Activated naive CD8-positive, alpha-beta T cell treated with anti-CD3 and anti-CD28 coated beads for 36 hours (primary cell): ENCODE measurements at places on chromosomes 6 and 20. TPM values are rescaled to one million over a fixed set of nuclear protein-coding genes. Genes with fewer than 3 reads are reported as not detected.

GRCh38 chr20:57592263-57593092, 27.7 kb downstream of the ZBP1 start:
- no peak for DNase-seq

DNA sequence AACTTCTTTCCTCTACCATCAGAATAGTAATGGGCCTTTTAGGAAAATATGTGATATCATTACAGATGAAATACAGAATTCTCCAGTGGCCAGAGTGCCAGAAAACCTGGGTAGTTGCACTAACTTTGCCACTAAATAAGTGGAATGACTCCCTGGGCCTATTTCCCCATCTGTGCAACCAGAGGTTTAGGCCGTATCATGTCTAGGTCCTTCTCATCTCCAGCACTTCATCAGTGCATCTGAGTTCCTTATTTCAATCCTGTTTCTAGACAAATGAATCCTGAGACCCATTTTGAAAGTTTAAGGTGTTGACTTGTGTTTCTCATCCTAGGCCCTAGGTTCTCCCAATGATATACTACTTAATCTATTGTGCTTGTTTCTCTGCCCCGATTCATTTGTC, 236.2 kb downstream of the CD83 start:
- no peak for DNase-seq

GRCh38 chr20:39479196-39479810, 517.2 kb downstream of the DHX35 start:
- no peak for DNase-seq

DNA sequence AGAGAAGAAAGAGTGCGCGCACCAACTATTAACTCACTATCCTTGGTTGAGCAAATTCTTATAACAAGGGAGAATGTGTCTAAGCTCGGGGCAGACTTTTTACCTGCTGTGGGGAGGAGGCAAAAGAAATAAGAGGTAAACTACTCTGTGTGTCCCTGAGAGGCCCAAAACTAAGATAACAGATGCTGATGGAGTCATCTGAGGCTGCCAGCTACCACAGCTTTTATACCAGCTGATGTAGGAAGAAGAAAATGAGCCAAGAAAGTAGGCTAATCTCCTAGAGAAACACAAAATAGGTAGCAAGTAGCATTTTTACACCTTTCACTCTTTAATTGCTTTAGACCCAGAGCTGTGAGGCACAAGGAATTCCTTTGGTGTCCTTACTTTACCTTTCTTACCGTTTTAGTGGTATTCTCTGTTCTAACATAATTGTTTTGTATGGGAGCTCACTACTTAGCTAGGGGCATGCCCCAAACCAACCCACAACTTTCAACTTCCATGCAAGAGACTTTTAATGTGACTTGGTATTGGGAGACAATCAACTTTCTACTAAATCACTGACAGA, 27.8 kb upstream of the PIM1 start:
- DNase-seq: no peak

DNA sequence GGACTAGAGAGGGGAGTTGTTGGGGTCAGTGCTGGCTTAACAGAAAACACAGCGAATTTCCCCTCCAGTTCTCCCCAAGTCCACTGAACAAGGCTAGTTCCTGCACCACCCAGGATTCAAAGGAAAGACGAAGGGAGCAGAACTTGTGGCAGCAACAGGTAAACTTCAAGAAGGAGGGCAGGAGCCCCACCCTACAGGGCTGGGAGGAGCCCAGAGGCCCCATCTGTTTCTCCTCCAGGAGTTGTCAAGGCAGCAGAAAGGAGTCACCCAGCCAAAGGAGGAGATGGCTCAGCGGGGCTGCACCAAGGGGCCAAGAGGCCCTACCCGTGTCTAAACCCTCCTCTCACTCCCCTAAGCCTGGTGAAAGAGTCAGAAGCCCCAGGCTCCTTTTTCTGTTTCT, 1.7 kb downstream of the SAPCD1 start:
- DNase-seq: no peak

- no peak for DNase-seq
Measured at GRCh38 chr6:129321303-129321702, 388.7 kb downstream of the ARHGAP18 start.

DNA sequence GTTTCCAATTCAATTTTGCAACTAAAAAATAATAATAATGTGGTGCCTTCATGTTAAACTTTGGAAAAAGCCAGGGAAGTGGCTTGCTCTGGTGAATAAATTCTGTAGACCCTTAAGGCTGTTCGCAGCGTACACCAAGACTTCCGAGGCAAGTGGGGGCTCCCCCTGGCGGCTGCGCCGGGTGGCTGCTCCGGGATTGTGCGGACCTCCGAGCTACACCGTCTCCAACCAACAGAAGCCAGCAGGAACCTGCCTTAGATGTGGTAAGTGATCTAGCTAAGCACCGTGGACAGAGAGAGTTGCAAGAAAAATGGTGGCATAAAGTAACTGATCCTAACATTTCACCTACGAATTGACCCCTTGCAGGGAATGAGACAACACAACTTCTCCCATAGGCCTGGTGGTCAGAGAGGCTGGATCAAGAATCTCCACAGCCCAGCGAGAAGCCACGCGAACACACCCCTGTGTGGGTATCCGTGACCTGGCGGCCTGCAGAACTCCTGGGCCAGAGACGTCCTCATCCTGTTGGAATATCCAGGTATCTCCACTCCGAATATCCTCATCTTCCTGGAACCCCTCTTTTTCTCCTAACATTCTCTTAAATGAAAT, 69.6 kb downstream of the TBXT start:
- DNase-seq: peak; percentile 62

DNA sequence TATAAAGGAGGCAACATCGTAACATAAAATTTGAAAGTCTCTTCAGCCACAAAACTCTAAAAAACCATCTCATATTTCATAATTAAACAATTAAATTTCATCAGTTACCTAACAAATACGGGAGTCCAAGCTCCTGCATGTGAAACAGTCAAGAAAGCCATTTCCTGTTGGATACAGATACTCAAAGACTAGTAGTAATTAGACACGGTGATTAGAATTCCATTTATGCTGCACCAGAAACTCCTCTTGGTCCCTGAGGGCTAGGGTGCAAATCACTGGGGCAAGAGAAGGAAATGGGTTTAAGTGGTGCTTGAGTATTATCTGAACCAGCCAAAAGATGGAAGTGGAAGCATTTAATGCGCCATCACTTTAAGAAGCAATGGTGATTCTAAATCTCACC, 27.4 kb downstream of the TRAM2 start:
- DNase-seq: no peak

SNAP25 gene
- not detected for total RNA-seq

GRCh38 chr6:158257781-158258180, 54.5 kb upstream of the TULP4 start:
- DNase-seq: no peak

DNA sequence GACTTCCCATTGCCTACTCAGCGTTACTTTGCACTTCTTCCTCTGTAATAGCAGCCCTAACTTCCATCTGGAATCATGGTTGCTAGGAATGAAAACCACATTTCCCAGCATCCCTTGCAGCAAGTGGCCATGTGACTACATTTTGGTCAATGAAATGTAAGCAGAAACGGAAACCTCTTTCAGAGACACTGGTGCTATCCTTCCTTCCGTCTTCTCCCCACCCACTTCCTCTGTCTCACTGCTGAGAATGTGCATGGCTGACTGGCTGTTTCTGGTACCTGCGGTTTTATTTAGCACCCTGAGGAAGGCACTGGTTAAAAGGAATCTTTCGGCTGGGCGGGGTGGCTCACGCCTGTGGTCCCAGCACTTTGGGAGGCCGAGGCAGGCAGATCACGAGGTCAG, 107.4 kb downstream of the SCML4 start:
- DNase-seq: peak; percentile 73

DNA sequence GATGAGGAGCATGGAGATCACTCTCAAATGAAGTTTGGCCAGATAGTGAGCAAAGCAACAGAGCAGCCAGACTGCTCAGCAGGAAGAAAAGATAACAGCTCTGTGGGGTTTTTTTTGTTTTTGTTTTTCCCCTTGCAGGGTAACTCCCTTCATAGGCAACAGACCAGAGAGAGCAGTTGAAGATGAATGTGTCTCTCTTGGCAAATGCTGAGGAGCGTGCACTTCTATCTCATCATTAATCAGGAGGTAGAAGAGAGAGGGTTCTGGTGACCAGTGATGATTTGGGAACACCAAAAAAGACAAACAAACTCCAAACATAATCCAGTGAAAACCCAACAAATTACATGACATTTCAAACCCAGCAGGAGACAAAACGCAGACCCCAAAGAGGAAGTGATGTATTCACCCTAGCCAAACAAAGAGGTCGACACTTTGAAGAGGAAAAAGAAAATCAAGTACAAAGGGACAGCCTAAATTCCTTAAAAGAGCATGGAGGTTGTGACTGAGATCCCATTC, 66.2 kb upstream of the RREB1 start:
- DNase-seq: no peak

LTB gene
- 273 TPM for total RNA-seq

GRCh38 chr6:66478705-66479104, 771.7 kb upstream of the EYS start:
- DNase-seq: no peak

GRCh38 chr20:11098888-11099287, 425.1 kb upstream of the JAG1 start:
- no peak for DNase-seq

PROKR2 gene
- not detected for total RNA-seq

DNA sequence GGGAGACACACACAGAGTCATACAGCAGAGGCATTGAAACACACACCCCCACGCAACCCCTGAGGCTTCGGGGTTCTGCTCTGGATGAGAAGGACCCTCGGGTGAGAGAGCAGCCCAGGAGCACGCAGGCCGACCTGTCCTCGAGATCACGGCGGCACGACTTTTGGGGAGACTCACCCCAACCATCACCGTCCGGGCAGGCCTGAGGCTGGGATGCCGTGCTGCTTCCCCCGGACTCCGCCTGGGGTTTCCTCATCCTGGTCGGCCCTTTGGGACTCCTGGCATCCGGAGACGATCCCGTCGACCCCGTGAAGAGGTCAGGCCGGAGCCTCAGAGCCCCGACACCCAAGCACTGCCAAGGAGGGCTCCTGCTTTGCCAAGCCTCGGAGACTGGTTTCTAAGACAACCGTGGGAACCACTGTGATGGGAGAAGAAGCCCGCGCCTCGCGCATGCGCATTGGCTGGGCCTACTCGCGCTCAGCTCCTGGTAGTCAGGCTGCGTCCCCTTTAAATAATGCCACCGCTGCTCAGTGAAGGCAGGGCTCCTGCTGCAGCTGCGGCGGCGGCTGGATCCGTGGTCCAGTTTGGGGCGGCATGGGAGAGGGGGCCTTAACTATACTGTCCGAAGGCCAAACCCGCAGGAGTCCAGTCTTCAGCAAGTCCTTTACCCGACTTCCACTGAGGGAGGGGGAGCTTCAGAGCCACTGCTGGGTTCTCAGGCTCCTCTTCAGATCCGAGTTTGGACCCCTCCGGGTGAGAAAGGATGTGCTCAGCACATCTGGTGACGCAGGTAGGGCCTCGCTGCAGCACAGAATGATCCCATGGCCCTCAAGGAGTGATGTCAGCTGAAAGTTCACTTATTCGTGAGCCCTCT, 171.4 kb upstream of the ZNF337 start:
- DNase-seq: peak; percentile 76

DNA sequence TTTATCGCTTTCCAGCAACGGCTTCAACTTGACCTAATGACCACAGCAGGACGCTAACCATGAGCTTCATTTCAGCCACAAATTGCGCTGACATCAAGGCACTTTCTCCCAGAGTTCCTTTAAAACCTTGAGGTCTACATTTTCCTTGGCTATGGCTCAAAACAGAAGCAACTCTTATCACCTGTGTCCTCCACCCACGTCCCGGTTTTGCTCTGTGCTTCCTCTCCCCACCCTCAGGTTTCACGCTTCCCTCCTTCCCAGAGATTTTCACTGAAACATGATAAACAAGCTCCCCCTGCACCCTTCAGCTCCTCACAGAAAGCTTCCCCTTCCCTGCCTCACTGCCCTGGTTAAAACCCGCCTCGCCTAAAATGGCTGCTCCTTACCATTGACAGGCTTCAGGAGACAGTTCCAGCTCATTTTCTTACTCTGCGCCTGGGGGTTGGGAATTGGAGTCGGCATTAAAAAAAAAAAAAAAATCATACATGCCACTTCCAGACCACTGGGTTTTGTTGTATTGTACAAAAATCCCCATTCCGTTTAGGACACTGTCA, 229.5 kb downstream of the UBE3D start:
- no peak for DNase-seq

DNA sequence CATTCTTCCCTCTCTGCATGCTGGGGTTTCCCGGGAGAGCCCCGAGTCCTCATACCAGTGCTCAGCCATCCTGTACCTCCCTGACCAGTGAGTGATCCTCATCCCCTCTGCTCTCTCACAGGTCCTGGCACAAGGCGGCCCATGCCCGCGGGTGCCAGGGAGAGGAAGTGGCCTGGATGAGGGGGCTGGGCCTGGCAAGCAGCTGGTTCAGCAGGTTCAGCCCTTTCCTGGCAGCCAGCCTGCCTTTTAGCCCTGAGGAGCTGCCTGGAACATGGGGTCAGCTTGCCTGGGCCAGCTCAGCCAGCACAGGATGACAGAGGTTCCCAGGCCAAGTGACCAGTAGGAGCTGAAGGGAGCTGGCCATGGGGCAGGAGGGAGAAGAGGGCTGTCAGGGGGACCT, 10.9 kb downstream of the MOCS1 start:
- no peak for DNase-seq

DNA sequence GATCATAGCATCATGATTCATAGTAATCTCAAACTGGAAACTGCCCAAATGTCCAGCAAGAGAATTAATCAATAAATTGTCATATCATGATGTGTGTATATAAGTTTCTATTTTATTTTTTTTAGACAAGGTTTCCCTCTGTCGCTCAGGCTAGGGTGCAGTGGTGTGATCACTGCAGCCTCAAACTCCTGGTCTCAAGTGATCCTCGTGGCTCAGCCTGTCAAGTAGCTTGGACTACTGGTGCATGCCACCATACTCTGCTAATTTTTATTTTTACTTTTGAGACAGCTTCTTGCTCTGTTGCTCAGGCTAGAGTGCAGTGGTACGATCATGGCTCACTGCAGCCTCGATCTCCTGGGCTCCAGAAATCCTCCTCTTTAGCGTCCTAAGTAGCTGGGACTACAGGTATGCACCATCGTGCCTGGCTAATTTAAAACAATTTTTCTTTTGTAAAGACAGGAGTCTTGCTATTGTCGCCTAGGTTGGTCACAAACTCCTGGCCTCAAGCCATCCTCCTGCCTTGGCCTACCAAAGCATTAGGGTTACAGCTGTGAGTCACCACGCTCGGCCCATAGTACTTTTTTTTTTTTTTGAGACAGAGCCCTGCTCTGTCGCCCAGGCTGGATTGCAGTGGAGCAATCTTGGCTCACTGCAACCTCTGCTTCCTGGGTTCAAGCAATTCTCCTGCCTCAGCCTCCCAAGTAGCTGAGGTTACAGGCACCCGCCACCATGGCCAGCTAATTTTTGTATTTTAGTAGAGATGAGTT, 8.7 kb upstream of the ATRN start:
- no peak for DNase-seq

- DNase-seq: no peak
Measured at GRCh38 chr20:23363257-23363649, 1.3 kb downstream of the GZF1 start.

GRCh38 chr20:18314786-18315406, 26.6 kb downstream of the ZNF133 start:
- DNase-seq: no peak
